ENCODE measurements at places on chromosomes 11 and 22. TPM values are rescaled to one million over a fixed set of nuclear protein-coding genes. Genes with fewer than 3 reads are reported as not detected.
A peak's percentile ranks its signal among the peaks of the same experiment; 100 is the strongest.

DNA sequence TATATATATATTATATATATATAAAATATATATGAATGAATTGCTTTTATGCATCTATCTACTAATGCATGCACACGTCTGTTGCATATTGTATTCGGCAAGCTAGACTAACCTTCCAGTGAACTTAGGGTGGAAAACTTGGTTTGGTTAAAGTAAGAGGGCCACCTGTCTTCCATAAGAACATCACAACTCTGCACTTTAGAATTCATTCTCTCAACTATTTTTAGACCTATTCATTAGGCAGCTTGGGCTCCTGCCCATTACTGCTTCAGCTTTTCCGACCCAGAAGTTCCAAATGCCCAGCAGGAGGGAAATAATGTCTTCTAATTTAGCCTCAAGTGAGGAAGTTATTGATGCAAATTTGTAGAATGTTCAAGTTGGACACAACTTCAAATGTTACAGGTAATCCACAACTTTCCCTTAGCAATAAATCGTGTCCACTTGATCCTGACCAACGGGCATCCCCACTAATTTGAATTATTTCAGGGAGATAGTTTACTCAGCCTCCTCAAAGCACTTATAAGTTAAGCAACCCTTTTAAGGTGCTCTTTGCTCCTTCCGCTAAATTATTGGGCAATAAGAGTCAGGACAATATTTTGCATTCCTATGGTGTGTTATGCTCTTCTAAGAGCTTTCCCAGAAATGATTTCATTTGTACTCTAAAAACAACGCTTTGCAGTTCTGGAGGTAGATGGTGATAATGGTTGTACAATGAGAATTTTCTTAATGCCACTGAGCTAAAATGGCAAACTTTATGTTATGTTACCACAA lies 132.3 kb downstream of the OPCML start:
- no peaks in the 10 kb centered on the region for H3K36me3 ChIP-seq
- no peaks in the 10 kb centered on the region for H3K27me3 ChIP-seq
- no peak for DNase-seq
- H3K4me3 ChIP-seq = no peak overlapping the region
- H3K4me1 ChIP-seq = no peaks in the 10 kb centered on the region
- H3K27ac ChIP-seq = no peak overlapping the region

DNA sequence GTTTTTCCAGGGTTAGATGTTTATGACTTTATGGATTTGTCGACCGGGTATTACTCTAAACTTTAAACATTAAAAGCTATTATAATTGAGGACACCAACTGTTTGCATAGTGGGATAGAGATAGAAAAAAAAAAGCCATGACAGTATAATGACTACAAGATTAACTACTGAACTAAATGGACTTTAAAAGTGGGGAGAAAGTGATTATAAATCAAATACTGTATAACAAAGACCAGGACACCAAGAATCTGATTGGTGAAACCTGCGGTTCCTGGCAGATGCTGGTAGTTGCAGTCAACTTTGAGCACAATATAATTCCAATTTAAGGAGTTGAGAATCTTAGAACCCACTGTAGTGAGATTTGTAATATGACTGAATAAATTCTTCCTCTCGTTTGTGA lies 2.5 kb downstream of the CRKL start:
- peak overlapping the region; percentile 86 for H3K4me3 ChIP-seq
- H3K4me1 ChIP-seq = peaks cover 22% of the 10 kb centered on the region
- no peak overlapping the region for H3K27ac ChIP-seq
- H3K27me3 ChIP-seq = no peaks in the 10 kb centered on the region

- H3K4me3 ChIP-seq = no peak overlapping the region
- H3K27me3 ChIP-seq = no peaks in the 10 kb centered on the region
- no peak overlapping the region for H3K27ac ChIP-seq
- peaks cover 62% of the 10 kb centered on the region for H3K36me3 ChIP-seq
- DNase-seq = no peak
- H3K4me1 ChIP-seq = peaks cover 26% of the 10 kb centered on the region
Observed at GRCh38 chr11:839875-840617, 2.3 kb downstream of the POLR2L start.

DNA sequence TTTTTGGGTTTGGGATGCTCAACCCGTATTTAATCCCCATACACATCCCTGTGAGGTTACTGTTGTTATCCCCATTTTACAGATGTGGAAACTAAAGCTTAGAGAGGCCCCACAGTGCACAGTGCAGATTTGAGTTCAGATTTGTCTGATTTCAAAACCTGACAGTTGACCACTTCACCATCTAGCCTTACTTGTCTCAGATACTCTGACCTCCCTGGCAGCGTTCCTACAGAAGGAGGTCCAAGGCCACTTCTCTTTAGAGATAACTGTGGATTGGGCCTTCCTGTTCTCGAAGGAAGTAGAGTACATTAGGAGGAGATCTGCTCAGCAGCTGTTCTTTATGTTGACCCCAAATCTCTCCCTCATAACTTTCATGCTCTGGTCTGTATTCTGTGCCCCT lies 46.7 kb upstream of the CTTN start:
- no peaks in the 10 kb centered on the region for H3K27me3 ChIP-seq
- H3K27ac ChIP-seq = no peak overlapping the region
- peak; percentile 43 for DNase-seq
- H3K4me3 ChIP-seq = no peak overlapping the region
- H3K36me3 ChIP-seq = peaks cover 91% of the 10 kb centered on the region

DNA sequence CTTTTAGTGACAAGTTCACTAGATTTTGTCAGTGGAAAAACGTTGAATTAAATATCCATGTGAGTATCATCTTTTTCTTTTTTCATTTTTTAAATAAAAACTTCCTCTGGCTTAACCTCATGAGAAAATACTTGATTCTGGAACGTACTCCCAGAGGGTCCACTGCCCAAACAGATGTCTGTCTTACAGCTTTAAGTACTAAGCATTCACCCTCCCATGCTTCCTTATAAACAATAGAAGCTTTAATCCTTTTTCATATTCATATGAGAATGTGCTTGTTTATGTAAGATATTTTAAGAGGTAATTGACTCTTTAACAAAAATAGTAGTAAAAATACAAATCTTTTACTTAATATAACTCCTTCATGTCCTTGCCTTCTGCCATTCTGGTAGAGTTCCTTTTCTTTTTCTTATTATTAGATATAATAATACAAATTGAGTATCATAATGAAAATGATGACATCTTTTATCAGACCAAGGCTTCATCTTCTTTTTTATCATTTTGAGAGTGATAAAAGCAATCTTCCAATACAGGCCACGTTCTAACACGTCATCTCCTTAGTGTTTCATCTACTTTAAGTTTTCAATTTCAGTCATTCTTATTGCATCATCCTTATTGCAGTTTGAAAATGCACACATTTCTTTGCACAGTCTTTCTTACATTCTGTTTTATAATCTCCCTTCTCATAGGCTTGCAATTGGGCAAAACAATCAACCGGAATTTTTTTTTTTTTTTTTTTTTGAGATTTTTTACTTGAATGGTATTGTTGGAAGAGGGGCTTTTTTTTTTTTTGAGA lies 69.5 kb upstream of the MYO18B start:
- H3K27ac ChIP-seq = no peak overlapping the region
- no peak for DNase-seq
- no peak overlapping the region for H3K4me3 ChIP-seq
- no peaks in the 10 kb centered on the region for H3K27me3 ChIP-seq
- H3K36me3 ChIP-seq = no peaks in the 10 kb centered on the region

GRCh38 chr11:22786475-22786874 lies 43.1 kb downstream of the SVIP start:
- no peaks in the 10 kb centered on the region for H3K27me3 ChIP-seq
- peaks cover 8% of the 10 kb centered on the region for H3K4me1 ChIP-seq
- no peak for DNase-seq
- no peak overlapping the region for H3K27ac ChIP-seq

GRCh38 chr22:25051983-25052710 lies 99.6 kb downstream of the KIAA1671 start:
- H3K27ac ChIP-seq = no peak overlapping the region
- no peak for DNase-seq
- no peaks in the 10 kb centered on the region for H3K27me3 ChIP-seq
- no peaks in the 10 kb centered on the region for H3K36me3 ChIP-seq
- H3K4me3 ChIP-seq = no peak overlapping the region

DNA sequence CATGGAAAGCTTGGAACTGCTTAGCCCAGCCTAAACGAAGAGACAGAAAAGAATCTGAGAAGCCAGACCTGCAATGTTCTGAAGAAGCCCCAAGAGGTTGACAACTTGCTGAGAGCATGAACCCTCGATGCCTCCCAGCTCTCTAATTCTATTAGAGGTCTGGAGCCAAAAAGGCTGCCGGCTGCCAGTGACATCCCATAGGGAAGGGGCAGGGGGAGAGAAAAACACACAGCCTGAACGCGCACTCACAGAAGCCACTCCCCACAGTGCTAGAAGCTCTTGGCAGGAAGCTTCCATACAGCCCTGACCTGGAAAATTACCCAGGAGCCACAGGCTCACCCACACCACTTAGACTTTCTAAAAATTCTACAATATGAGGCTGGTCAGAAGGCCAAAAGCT lies 18.3 kb downstream of the POLDIP3 start:
- H3K4me3 ChIP-seq = no peak overlapping the region
- H3K27ac ChIP-seq = no peak overlapping the region
- no peaks in the 10 kb centered on the region for H3K4me1 ChIP-seq
- no peak for DNase-seq
- H3K36me3 ChIP-seq = peaks cover 99% of the 10 kb centered on the region

Gene CCDC188
- total RNA-seq = 0.84 TPM

Gene LSP1
- total RNA-seq = 0.50 TPM

Gene MS4A15
- total RNA-seq = not detected

Gene NRGN
- 2.9 TPM for total RNA-seq

Gene SCUBE1
- total RNA-seq = not detected

Gene MAPK8IP2
- total RNA-seq = not detected

Gene KRTAP5-1
- total RNA-seq = not detected

Gene SLC17A6
- not detected for total RNA-seq
